ENCODE measurements at places on chromosomes 5 and 9.
A peak's percentile ranks its signal among the peaks of the same experiment; 100 is the strongest.

- no peak for DNase-seq
Measured at GRCh38 chr5:179470201-179470600, 80.2 kb upstream of the RUFY1 start.

GRCh38 chr5:7540736-7541485, 145.0 kb downstream of the ADCY2 start:
- no peak for DNase-seq

DNA sequence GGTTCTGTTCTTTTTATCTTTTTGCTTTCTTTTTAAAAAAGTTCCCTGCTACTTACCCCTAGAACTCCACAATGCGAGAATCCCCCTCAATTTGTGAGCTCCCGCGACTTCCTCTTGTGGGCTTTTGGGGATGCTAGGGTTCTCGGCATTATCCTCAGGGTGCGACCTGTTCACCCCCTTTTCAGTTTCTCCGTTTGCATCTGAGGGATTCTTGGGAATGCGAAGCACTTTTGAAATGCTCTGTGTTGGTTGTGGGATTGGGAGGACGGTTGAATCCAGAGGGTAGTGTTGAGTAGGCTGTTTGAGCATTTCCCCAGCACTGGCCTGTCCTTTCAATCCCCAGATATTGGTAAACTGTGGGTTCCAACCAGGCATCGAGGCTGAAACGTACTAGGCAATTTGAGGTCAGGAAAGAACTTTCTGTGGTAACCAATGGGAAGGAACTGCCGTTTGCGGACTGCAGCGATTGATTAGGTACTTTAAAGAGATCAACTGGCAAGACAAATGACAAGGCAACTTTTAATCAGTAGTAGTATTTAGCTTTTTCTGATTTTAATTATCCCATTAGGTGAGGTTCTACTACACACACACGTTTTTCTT, 415 bp downstream of the XRCC4 start:
- no peak for DNase-seq

DNA sequence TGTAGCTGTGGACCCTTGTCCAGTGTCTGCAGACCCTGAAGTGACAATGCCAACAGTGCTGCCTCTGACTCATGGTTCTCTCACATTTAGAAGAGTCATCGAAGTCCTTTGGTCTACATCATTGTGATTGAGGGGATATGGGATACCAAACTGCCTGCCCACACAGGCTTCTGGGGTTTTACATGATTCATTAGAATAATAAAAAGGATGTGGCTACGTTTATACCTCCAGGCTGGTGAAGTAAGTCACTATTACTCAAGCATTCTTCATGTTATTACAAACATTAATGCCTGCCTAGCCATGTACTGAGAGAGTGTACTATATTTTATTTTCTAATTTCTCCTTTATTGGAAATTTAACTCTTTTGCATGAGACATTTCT, 365.7 kb downstream of the SPATA31D1 start:
- no peak for DNase-seq

- no peak for DNase-seq
Measured at GRCh38 chr9:85038061-85038460, 368.5 kb downstream of the NTRK2 start.

DNA sequence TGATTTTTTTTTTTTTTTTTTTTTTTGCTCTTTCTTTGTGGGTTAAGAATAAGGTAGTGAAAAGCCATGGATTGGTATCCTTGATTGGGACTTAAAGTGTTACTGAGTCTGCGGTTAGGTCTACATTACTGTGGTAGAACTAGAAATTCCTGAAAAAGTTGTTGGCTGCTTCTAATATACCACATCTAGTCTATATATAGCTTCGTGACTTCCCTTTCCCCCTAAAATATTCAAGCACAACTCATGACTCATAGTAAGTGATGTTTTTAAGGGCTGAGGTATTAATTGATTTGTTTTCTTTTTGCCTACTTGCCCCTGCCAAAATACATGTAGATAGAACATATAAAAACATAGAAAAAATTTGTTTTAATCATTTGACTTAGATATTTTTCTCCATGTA, 247.6 kb downstream of the TMEM232 start:
- DNase-seq, result no peak

DNA sequence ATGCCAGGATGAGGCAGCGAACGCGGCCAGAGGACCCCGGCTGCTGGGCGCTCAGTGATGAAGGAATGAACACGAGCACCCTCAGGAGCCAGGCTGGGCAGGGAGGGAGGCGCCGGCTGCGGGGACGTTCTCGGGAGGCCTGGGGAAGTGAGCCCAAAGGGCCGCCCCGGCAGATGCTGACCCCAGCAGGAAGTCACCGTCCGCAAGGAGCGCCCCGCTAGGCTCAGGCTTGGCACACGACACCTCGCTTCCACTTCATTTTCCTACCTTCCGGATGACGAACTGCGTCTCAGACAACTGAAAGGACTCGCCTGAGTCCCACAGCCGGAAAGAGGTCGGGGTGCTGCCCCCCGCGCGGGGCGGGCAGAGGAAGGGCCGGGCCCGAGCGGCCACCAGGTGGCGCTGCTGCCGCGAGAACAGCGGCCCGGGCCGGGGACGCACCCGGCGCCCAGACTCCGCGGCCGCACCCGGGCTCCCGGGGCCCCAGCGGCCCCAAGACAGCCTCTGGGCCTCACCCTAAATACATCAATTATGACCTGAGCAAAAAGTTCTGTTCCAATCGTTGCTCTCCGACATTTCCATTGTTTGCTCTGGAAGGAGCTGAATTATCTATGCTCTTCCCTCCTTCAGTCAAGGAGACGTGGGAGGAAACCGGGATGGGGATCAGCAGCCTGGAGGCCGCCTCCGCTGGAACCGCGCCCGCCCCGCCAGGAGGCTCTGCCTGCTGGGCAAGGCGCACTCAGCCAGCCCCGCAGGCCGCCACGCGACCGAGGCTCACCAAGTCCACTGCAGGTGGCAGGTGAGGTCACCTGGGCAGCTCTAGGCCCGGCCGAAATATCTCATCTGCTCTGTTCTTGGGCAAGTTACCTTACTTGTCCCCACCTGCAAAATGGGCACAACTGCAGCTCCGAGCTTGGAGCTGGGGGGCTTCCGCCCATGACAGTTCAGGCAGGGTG, 107.0 kb downstream of the ZNF354C start:
- DNase-seq, result peak; percentile 38

DNA sequence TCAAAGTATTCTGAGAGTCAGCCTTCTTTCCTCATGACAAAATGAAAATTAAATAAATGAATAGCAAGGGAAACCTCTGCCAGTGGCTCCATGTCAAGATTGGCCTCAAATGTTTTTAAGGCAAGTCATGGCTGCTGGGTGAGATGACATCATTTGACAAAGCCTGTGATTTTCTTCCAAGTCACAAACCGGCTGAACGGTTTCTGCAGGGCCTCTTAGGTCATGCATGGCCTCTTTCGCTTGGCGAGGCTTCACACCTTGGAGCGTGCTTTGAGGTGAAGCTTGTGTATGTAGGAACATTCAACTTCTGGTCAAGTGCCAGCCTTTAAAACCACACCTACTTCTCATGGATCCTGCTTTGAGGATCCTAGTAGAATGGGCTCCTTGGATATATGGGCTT, 161.0 kb upstream of the ZNF618 start:
- DNase-seq, result no peak

GRCh38 chr5:80057921-80058320, 22.8 kb downstream of the THBS4 start:
- DNase-seq, result no peak

DNA sequence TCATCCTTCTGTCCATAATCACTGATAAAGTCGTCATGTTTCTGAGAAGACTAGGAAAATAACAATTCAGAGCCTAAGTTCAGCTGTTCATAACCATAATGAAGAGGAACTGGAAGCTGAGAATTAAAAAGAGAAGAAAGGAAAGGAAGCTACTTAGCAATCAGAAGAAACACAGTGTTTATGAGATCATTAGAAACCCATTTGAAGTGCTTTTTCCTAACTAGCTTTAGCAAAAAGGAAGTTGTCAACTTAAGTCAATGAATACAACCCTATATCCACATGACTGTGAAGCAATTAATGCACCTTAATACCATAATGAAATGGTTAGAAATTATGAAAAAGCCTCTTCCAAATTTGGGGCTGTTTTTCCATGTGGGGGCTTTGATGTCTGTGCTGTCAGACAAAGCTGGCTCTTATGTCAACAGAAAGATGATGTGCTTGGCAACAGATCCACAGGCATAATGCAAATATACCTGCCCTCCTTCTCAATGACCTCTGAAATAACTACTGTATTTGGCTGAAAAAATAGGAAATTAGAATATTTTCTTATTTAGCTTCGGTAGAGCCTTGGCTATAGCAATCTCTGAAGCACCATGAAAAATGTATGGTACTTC, 463.5 kb downstream of the RASEF start:
- no peak for DNase-seq

DNA sequence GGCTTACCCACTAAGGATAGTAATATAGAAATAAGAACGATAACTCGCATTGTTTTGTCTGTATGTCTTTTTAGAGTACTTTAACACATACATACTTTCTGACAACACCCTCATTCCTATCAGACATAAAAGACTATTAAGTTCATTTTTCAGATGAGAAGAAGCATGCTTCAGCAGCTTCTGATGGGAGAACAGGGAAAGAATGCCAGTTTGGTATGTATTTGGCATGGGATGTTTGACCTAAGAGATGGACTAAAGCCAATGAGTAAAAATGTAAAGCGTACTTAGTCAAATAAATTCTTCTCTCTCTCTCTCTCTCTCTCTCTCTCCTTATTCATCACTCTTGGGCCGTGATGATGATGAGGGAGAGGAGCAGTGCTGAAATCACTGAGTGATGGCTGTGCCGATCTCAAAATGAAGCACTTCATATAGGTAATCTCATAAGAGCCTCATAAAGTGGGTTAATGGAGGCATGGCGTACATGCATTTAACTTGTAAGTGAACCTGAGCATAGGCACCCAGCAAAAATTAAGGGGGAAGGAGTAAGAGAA, 71.5 kb downstream of the SLIT3 start:
- DNase-seq, result no peak

Measured in stimulated activated CD8-positive, alpha-beta memory T cell treated with anti-CD3 and anti-CD28 coated beads, Interleukin-7, amount 100 ng/mL, for 1 hour (primary cell).